ENCODE measurements at places on chromosomes 13 and 19. TPM values are rescaled to one million over a fixed set of nuclear protein-coding genes. Genes with fewer than 3 reads are reported as not detected.

The SLAIN1 gene
- total RNA-seq, result 11.6 TPM

The ZNF763 gene
- 4.1 TPM for total RNA-seq

GRCh38 chr19:14686411-14686810 is 3.4 kb upstream of the ZNF333 start:
- peaks cover 7% of the 10 kb centered on the region for H3K4me1 ChIP-seq
- H3K27ac ChIP-seq, result no peak overlapping the region
- no peaks in the 10 kb centered on the region for H3K36me3 ChIP-seq
- no peak overlapping the region for H3K4me3 ChIP-seq

GRCh38 chr13:94414708-94415107 is 64.8 kb downstream of the DCT start:
- H3K27me3 ChIP-seq, result no peaks in the 10 kb centered on the region
- H3K36me3 ChIP-seq, result no peaks in the 10 kb centered on the region
- no peak overlapping the region for H3K4me3 ChIP-seq
- peaks cover 4% of the 10 kb centered on the region for H3K4me1 ChIP-seq

DNA sequence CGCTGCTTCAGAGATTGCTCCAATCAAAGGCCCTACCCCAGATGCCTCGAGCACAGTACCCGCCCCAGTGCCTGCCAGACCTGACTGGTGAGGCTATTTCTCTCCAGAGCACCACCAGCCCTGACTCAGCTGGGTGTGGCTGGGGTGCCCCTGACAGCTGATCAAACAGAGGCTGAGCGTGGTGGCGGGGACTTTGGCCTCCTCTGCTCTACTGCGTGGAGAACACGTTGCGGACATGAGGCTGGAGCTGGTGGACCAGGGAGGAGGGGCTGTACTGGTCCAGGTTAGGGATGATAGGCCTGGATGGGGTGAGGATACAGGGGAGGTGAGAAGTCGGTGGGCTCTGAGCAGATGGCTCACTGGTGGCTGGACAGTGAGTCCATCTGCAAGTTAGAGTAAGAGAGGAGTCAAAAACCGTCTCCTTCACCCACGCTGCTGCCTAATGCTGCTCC is 3.5 kb upstream of the DOCK6 start:
- no peak overlapping the region for H3K4me3 ChIP-seq
- DNase-seq, result no peak
- H3K36me3 ChIP-seq, result no peaks in the 10 kb centered on the region
- peaks cover 44% of the 10 kb centered on the region for H3K4me1 ChIP-seq
- no peaks in the 10 kb centered on the region for H3K27me3 ChIP-seq

DNA sequence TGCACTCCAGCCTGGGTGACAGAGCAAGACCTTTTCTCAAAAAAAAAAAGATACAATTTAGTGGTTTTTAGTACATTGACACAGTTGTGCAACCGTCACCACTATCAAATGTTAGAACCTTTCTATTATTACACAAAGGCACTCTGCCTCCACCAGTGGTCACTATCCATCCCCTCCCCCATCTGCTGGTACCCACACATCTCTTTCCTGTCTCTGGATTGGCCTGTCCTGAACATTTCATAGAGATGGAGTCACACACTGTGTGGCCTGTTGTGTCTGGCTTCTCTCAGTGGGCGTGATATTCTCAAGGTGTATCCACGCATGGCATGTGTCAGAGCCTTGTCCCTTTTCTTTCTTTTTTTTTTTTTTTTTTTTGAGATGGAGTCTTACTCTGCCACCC is 11.2 kb downstream of the KDM4B start:
- H3K27me3 ChIP-seq, result no peaks in the 10 kb centered on the region
- H3K27ac ChIP-seq, result no peak overlapping the region
- no peak for DNase-seq
- H3K4me1 ChIP-seq, result peaks cover 93% of the 10 kb centered on the region
- peaks cover 4% of the 10 kb centered on the region for H3K36me3 ChIP-seq

- DNase-seq, result no peak
Measured at GRCh38 chr13:96252903-96253302, 163.0 kb downstream of the HS6ST3 start.

DNA sequence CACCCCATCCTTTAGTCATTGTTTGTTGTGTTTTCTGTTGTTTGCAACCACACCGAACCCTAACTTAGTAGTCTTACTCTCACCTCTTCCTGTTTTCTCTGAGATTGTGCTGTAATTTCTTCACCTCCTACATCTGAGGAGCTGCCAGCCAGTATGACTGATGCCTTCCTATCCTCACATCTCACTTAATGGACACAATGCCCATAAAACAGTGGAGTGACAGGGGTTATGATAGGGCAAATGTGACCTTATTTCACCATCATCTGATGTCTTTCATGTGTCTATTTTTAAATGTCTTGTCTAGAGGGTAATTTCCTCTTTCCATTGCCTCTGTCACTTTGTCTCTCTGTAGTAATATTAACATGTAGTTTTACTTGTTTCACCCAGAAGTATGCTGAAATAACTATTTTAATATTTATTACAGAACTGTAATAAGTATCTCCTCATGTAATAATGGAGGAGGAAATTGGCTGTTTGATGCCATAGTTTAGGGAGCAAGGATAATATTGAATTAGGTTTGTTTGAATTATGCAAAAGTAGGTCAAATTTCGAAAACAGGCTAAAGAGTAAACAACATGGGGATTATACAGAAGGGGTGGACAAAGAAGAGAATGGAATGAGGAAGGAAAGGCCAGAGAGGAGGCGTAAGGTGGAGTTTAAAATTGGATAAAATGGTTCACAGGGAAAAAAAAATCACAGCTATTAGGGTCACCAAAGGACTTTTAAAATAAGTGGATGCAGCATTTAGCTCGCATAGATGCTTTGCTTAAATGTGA is 103.5 kb upstream of the SPRY2 start:
- H3K4me3 ChIP-seq, result no peak overlapping the region
- no peaks in the 10 kb centered on the region for H3K36me3 ChIP-seq
- no peak for DNase-seq
- no peaks in the 10 kb centered on the region for H3K27me3 ChIP-seq
- H3K27ac ChIP-seq, result no peak overlapping the region
- no peaks in the 10 kb centered on the region for H3K4me1 ChIP-seq

The RNF17 gene
- not detected for total RNA-seq

The KIR2DL3 gene
- not detected for total RNA-seq

DNA sequence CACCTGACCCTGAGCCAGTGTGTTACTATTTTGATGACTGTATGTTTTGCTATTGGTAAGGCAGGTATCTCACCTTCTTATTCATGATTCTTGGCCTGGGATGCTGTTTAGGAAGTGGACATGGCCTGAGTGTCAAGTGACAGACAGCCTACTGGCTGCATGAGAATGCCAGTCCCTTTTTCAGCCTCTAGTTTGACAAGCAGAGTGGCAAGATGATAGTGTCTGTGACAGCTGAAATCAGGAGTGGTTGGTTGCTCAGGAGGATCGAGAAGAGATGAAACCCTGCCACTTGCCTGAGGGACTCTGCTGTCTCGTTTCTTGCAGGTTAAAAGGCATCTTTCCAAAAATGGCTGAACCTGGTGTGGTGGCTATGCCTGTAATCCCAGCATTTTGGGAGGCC is 7.1 kb upstream of the ELOF1 start:
- H3K27me3 ChIP-seq, result no peaks in the 10 kb centered on the region
- no peak overlapping the region for H3K4me3 ChIP-seq
- H3K4me1 ChIP-seq, result no peaks in the 10 kb centered on the region
- no peak for DNase-seq

- H3K4me1 ChIP-seq, result no peaks in the 10 kb centered on the region
- H3K36me3 ChIP-seq, result no peaks in the 10 kb centered on the region
- H3K27ac ChIP-seq, result peak overlapping the region; percentile 5
- no peak for DNase-seq
Measured at GRCh38 chr13:28744091-28744536, 25.3 kb upstream of the SLC46A3 start.

The TMPRSS9 gene
- 0.17 TPM for total RNA-seq

The MCEMP1 gene
- total RNA-seq, result 0.34 TPM

The MAU2 gene
- 47.8 TPM for total RNA-seq

DNA sequence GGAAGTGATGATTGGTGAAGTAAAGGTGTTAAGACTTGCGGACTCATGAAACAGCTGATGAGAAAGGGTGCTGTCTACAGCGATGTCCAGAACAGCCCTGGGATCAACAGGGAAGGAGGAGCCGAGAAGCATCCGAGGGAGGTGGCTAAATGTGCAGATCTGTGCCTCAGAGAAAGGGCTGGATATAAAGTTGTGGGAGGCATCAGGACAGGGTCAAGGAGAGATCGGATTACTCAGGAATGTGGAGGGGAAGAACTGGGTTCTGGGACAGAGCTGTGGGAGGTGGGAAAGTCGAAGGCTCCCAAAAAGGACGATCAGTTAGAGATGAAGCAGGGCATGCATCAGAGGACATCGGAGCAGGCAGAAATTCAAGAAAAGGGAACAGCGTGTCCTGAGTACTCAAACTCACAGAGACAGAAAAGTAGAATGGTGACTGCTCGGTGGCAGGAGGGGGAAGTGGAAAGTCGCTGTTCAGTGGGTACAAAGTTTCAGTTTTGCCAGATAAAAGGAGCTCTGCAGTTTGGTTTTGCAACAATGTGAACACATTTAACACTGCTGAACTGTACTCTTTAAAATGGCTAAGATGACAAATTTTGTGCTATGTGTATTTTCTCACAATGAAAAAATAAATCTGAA is 1.9 kb downstream of the SIGLEC14 start:
- no peak overlapping the region for H3K27ac ChIP-seq
- peak overlapping the region; percentile 25 for H3K4me3 ChIP-seq
- no peaks in the 10 kb centered on the region for H3K27me3 ChIP-seq
- DNase-seq, result no peak
- H3K4me1 ChIP-seq, result no peaks in the 10 kb centered on the region
- H3K36me3 ChIP-seq, result no peaks in the 10 kb centered on the region

Data from esophagus muscularis mucosa (tissue), 4 donors.